WTC11 (cell line): ENCODE measurements at places on chromosomes 1 and 21. TPM values are rescaled to one million over a fixed set of nuclear protein-coding genes. Genes with fewer than 3 reads are reported as not detected.

NOC2L gene
- total RNA-seq = 149 to 182 TPM (median 150 TPM) in 3 replicates

UMODL1 gene
- 0.11 TPM in 1 of 3 replicates, not detected in the others for total RNA-seq

CEP170 gene
- total RNA-seq = 89.6 to 94.7 TPM (median 90.3 TPM) in 3 replicates

LRRC7 gene
- not detected in 3 replicates for total RNA-seq

GSTM5 gene
- total RNA-seq = 0.09 to 0.16 TPM (median 0.11 TPM) in 3 replicates

OXCT2 gene
- 1.7 to 2.4 TPM (median 2.3 TPM) in 3 replicates for total RNA-seq

ELAPOR1 gene
- total RNA-seq = 1.1 to 1.5 TPM (median 1.3 TPM) in 3 replicates

GRCh38 chr1:168161459-168161858 lies 17.3 kb upstream of the TIPRL start:
- DNase-seq = no peak
- H3K36me3 ChIP-seq = peaks cover 7% of the 10 kb centered on the region
- no peaks in the 10 kb centered on the region for H3K4me1 ChIP-seq
- H3K27ac ChIP-seq = no peak overlapping the region

DNA sequence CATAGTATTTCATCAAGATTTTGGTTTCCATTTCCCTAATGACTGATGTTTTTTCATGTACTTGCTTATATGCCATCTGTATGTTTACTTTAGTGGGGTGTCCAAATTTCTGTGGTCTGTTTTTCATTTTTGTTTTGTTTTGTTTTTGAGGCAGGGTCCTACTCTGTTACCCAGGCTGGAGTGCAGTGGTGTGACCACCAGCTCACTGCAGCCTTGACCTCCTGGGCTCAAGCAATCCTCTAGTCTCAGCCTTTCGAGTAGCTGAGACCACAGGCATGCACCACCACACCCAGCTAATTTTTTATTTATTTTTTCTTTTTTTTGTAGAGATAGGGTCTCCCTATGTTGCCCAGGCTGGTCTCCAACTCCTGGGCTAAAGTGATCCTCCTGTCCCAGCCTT lies 378.0 kb upstream of the VAMP3 start:
- H3K27me3 ChIP-seq = no peaks in the 10 kb centered on the region
- no peak overlapping the region for H3K27ac ChIP-seq
- H3K36me3 ChIP-seq = peaks cover 19% of the 10 kb centered on the region
- DNase-seq = no peak

DNA sequence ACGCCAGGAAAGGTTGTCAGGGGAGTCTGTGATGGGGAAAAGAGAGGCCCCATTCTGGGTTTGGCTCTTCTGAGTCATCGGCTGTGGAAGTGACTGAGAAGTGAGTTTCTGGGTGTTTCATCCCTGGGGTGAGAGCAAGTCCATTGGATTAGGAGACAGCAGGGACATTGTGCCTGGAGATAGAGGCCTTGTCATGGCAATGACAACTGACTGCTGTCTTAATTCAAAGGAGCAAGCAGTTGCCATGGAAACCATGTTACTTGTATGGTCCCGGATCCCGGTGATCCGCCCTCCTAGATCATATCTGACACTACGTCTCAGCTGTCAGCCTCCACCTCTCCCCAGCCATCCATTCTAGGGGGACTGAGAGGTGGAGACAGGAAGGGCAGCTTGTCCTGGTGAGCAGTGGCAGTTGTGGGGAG lies 34.4 kb downstream of the KIAA0040 start:
- no peak overlapping the region for H3K27ac ChIP-seq
- 0 out of 2 replicates have a peak, but pooled peaks cover 4% of the 10 kb centered on the region for H3K36me3 ChIP-seq
- no peaks in the 10 kb centered on the region for H3K4me1 ChIP-seq
- H3K27me3 ChIP-seq = no peaks in the 10 kb centered on the region; the same call in 1 of the 2 replicates
- H3K4me3 ChIP-seq = no peak overlapping the region

DNA sequence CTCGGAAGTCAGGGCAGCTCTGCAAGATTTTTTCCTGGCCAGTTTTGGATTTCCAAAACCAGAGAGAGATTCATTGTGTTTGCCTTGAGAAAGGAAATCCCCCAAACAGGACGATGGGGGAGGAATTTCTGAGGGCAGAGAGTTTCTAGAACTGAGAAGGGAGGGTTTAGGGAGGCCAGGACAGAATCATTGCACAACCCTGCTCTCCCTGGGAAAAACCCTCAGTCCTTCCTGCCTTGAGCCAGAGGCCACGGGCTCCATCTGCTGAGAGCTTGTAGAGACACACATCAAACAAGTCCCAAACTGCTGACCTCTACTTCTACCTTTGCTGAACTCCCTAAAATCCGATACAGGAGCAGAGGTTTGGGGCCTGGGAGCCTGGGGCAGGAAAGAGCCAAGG lies 99.7 kb downstream of the NMNAT2 start:
- peaks cover 2% of the 10 kb centered on the region; the same call in 1 of the 2 replicates for H3K36me3 ChIP-seq
- peaks cover 8% of the 10 kb centered on the region for H3K27me3 ChIP-seq
- H3K27ac ChIP-seq = no peak overlapping the region

DNA sequence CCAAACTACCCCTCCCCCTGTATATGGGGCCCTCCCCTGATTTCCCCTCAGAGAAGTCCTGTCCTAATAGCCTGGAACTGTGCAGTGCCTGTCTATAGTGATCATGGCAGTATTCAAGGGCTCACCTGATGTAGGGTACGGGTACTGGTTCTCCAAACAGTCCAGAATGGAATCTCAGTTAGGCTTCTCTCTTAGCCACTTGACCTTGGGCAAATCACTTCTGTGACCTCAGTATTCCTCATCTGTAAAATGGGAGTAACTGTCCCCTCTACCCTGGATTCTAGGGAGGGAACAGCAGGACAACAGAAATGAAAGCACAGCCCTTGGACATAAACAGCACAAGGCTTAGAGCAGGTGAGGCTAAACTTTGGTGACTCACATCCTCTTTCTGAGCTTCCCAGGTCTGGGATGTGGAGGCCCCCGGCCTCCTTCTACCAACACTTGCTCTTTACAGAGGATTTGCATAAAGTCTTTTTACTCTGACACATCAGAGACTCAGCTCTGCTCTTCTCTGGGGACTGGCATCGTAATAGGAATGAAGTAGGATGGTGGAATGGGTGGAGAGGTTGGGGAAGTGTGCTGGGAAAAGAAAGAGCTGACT lies 20.0 kb upstream of the PDZK1IP1 start:
- no peak overlapping the region for H3K4me3 ChIP-seq
- H3K36me3 ChIP-seq = no peaks in the 10 kb centered on the region
- no peak for DNase-seq
- peaks cover 56% of the 10 kb centered on the region for H3K27me3 ChIP-seq
- H3K4me1 ChIP-seq = peaks cover 36% of the 10 kb centered on the region
- no peak overlapping the region for H3K27ac ChIP-seq

- DNase-seq = no peak
- no peaks in the 10 kb centered on the region for H3K27me3 ChIP-seq
- H3K4me3 ChIP-seq = no peak overlapping the region
- H3K36me3 ChIP-seq = peaks cover 16% of the 10 kb centered on the region
- no peak overlapping the region for H3K27ac ChIP-seq
Measured at GRCh38 chr1:248852481-248853405, 6.1 kb downstream of the ZNF692 start.

DNA sequence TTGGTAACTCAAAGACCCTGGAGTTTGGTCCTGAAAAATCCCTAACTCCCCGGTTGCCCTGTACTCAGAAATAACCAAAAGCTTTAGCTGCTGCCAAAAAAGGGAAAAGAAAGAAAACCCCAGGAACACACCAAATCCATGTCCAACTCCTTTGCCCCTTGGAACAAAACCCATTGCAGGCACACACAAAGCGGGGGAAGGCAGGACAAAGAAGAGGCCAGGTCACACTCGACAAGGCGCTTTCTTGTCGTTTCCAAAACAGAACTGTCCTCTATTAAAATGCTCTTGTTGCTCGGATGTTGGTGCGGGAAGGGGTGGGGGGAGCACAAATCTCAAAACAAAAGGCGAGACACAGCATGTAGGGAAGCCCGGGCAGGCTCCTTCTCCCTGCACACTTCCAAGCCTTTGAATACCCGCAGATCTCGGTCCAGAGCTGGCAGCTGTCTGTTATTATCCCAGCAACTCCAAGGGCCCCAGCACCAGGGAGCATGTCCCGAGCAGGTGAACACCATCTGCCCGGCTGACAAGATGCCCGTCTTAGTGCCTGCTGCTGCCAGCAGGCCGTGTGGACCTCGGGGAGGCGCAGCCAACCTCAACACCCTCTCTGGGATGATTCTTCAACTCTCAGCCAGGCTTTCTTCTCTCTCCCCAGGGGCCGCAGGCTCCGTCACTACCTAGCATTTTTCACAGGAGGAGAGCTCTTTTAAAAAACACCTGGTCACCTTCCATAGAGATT lies 96.4 kb downstream of the SSBP3 start:
- peak overlapping the region; percentile 51 for H3K4me3 ChIP-seq
- no peaks in the 10 kb centered on the region for H3K36me3 ChIP-seq
- peak overlapping the region; percentile 97 for H3K27ac ChIP-seq
- H3K4me1 ChIP-seq = peaks cover 92% of the 10 kb centered on the region

DNA sequence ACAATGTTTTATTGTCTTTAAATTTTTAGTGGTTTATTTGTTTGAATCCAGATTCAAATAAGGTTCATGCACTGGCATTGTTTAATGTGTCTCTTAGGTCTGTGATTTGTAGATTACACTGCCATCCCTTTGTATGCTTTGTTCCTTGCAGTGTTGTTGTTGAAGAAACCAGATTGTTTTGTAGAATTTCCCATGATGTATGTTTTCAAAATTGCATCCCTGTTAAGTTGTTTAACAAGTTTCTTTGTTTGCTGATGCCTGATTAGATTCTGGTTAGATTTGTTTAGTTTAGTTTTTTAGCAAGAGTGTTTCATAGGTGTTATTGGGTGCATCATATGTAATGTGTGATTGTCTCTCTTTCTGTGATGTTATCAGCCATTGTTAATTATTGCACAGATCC lies 5.5 kb upstream of the AVPR1B start:
- H3K4me3 ChIP-seq = no peak overlapping the region
- peaks cover 4% of the 10 kb centered on the region for H3K36me3 ChIP-seq
- H3K27ac ChIP-seq = no peak overlapping the region

DNA sequence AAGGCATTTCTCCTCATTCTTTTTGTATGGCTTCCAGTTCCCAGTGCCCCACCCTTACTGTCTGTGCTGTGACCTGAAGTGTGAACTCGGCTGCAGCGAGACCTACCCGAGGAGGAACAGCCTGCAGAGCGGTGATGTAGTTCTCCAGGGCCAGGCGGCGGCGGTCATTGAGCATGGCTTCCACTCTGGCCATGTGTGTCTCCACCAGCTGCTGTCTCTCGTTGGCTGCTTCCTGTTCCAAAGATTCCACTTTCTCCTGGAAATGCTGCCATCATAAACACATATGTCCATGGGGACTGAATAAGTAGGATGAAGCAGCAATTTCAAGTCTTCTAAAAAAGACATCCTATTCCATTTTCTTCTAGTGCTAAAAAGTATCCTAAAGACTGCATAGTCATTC lies 195.6 kb downstream of the APP start:
- no peak overlapping the region for H3K4me3 ChIP-seq
- H3K27ac ChIP-seq = peak overlapping the region; percentile 24; the same call in 1 of the 2 replicates
- DNase-seq = no peak

DNA sequence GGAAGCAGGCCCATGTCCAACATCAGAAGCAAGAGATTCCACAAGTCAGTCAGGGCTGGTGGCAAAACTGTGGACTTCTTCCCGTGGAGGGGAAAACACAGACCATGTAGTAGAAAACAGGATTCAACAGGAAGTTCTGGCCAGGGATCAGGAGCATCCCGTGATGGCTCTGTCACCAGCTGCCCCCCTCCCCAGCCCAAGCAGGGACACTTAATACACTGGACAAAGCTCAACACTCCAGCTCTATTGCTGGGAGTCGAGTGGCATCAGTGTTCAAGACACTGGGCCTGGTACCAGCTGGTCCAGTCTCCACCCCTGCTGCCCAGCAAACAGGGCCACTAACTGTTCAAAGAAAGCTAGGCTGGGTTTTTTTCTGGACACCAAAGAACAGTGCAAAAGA lies 3.7 kb downstream of the SLC45A3 start:
- H3K4me1 ChIP-seq = peaks cover 70% of the 10 kb centered on the region
- H3K36me3 ChIP-seq = no peaks in the 10 kb centered on the region
- DNase-seq = no peak

- no peaks in the 10 kb centered on the region; the same call in 1 of the 2 replicates for H3K36me3 ChIP-seq
- H3K27me3 ChIP-seq = no peaks in the 10 kb centered on the region; the same call in 1 of the 2 replicates
- peaks cover 68% of the 10 kb centered on the region for H3K4me1 ChIP-seq
- no peak within 1 kb of the TSS for H3K4me3 ChIP-seq
Measured at GRCh38 chr1:153548722-153549688, at the start of gene S100A3. S100A3 (minus strand) TSS chr1:153549258; CDS start chr1:153548485, 773 bp downstream.

DNA sequence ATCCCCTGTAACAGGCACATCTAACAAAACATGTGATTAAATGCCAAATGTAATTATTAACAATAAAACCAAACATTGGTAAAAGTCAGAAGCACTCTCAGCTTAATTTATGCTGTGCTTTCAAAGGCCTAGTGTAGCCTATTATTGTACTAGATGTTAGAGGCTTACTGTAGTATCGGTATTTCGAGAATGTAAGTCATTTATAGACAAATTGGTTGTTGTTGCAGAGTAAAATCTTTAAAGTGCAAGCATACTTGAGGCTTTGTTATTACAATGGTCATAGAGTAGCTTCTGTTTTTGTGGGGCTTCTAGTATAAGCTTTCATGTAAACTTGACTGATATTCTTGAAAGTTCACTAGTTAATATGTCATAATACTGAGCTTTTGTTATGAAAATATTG lies 965.8 kb downstream of the PLA2G4A start:
- no peak overlapping the region for H3K27ac ChIP-seq
- no peaks in the 10 kb centered on the region for H3K27me3 ChIP-seq
- H3K36me3 ChIP-seq = peaks cover 6% of the 10 kb centered on the region
- no peak overlapping the region for H3K4me3 ChIP-seq
- peaks cover 11% of the 10 kb centered on the region for H3K4me1 ChIP-seq

DNA sequence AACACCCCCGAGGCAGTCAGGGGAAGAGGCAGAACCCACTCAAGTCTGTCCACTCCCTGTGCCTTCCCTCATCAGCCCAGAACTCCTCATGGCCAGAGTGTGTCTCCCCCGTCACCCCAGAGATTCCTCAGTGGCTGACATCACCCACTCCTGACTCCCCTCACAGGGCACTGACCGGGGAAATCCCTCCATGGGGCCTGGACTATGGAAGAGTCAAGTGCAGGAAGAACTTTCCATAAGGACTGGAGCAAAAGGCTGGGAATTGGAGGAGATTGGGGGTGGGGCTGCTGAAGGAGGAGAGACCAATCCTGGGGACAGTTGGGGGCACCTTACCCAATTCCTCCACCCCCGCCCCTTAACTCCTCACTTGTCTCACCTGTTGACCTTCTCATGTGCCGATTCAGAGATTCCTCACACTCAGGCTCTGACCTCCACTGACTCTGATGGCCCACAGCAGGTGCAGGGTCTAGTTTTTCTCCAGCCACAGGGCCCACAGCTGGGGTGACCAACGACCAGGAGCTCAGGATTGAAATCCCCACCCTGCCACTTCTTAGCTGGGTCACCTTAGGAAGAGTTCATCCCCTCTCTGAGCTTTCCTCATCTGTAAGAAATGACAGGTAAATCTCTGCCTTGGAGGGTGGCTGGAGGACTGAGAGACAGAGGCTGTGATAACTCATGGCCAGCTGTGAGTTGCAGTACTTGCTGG lies 481 bp upstream of the EXTL1 start:
- H3K4me3 ChIP-seq = peak overlapping the region; percentile 92
- no peak for DNase-seq
- peaks cover 28% of the 10 kb centered on the region for H3K4me1 ChIP-seq
- no peak overlapping the region; the same call in 1 of the 2 replicates for H3K27ac ChIP-seq
- no peaks in the 10 kb centered on the region for H3K36me3 ChIP-seq

- no peak overlapping the region for H3K4me3 ChIP-seq
- no peaks in the 10 kb centered on the region for H3K36me3 ChIP-seq
- H3K27ac ChIP-seq = no peak overlapping the region
- H3K4me1 ChIP-seq = peaks cover 26% of the 10 kb centered on the region
- no peaks in the 10 kb centered on the region for H3K27me3 ChIP-seq
Measured at GRCh38 chr1:183218971-183219615, 33.0 kb downstream of the LAMC2 start.
